ENCODE measurements at places on chromosomes 7 and 10. TPM values are rescaled to one million over a fixed set of nuclear protein-coding genes. Genes with fewer than 3 reads are reported as not detected.

Gene ARHGEF35
- 26.8 TPM for polyA plus RNA-seq

Gene STOX1
- polyA plus RNA-seq = 13.4 TPM

Gene FAM25A
- not detected for polyA plus RNA-seq

Gene MYO3A
- polyA plus RNA-seq = 6.4 TPM

Gene GPRIN2
- polyA plus RNA-seq = 2.6 TPM

Gene GIMAP2
- polyA plus RNA-seq = 9.7 TPM

Gene NUTM2E
- not detected for polyA plus RNA-seq

DNA sequence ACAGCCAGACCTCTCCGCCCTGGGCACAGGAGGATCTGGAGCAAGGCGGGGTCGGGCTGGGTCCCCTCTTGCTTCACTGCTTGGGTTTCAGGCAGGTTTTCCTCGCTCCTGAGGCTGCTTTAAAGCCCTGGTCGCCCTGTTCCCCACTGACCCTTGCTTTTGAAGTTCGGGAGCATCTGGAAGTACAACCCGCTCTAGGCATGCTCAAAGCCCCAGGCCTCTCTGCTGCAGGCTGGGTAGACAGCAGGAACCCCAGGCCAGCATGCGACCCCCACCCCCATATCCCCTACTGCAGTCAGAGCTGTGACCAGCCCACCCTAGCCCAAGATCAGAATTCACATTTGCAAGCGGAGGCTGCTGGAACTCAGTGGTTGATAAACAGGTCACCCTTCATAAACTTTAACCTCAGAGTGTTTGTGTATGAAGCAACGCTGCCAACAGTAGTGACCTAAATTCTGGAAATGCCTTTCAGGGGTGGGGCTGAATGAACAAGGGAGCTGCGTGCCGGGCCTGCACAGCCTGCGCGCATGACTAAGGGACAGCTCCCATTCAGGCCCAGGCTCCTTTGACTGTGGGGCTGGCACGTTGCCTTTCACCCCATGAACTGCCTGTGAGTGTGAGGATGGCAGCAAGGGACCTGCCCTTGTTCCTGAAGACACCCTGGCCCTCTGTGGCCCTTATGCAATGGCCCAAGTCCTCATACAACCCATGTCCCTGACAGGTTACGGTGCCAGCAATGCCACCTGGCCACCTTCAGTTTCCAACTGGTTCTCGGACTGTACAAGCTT lies 52.5 kb downstream of the PROSER2 start:
- DNase-seq = peak; percentile 75

- DNase-seq = no peak
Measured at GRCh38 chr7:77561352-77561751, 24.3 kb downstream of the PTPN12 start.

- DNase-seq = no peak
Measured at GRCh38 chr10:86753051-86753450, 3.4 kb upstream of the BMPR1A start.

DNA sequence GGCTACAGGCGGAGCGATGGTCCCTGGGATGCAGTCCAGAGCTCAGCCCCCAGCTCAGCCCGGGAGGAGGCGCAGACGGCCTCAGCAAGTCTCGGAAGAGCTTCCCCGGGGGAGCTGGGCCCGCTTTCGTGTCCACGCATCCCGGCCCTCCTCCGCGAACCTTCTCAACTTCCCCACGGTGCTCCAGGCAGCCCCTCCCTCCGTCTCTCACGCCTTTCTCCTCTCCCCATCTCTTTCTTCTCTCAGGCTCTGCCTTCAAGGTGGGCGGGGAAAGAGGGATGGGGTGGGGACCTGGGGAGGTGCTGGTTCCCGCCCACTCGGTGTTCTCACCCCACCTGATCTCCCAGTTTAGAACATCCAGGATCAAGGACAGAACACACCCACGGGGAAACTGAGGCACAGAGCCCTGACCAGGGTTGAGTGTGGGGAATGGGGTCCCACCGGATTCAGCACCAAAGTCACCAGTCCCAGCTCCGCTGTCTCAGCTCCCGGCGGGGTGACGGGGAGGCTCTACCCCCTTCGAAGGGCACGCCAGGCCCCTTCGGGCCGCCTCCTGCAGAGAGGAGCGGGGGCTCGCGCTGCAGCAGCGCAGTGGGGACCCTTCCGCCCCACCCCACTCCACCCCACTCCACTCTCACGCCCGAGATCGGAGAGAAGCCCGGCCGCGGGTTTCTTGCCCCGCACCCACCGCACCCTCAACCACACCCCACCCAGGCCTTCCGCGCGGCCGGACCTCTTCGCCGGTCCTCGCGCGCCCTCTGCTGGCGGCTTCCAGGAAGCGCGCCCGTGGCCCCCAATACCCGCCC lies 18.2 kb downstream of the POLL start:
- no peak for DNase-seq

GRCh38 chr10:130190737-130191115 lies 54.5 kb downstream of the GLRX3 start:
- no peak for DNase-seq

GRCh38 chr7:71511361-71511807 lies 379.4 kb downstream of the GALNT17 start:
- DNase-seq = no peak

DNA sequence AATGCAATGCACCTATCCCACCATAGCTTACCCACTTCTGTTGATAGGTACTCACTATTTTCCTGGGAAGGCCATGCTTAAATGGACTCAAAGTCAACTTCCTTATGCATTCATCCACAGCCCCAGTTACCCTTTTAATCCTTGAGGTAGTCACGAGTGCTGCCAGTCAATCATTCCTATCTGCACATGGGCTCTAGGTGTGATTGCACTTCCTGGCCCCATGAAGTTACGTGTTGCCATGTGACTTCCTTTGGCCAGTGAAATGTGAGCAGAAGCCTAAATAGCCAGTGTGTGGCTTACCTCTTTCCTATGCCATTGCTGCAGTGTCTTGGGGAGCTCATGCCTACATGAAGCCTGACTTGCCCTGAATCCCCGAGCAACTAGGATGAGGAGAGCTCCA lies 23.5 kb upstream of the EIF5AL1 start:
- no peak for DNase-seq

DNA sequence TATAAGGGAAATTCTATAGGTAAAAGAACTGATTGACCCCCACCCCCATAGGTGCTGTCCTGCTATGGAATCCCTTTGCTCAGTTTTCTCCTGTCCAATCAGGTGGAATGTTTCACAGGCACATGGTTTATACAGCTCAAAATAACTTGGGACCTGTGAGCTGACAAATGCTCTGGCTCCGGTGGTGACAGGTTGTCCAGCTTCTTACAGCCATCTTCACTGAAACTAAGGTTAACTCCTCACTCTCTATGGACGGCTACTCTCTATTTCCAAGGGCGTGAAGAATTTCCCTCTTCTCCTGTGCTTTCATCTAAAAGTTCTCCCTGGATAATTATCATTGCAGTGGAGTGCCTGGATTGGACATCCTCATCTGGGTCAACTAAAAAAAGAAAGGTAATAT lies at the start of gene MYPN:
MYPN (plus strand) TSS at position 158 of the 400 bp plus-strand sequence. CDS start 11,951 bp downstream, outside the sequence.
- DNase-seq = no peak

GRCh38 chr7:132752431-132752830 lies 176.2 kb upstream of the PLXNA4 start:
- no peak for DNase-seq

GRCh38 chr7:27097686-27098577 lies 2.1 kb upstream of the HOXA1 start:
- no peak for DNase-seq

DNA sequence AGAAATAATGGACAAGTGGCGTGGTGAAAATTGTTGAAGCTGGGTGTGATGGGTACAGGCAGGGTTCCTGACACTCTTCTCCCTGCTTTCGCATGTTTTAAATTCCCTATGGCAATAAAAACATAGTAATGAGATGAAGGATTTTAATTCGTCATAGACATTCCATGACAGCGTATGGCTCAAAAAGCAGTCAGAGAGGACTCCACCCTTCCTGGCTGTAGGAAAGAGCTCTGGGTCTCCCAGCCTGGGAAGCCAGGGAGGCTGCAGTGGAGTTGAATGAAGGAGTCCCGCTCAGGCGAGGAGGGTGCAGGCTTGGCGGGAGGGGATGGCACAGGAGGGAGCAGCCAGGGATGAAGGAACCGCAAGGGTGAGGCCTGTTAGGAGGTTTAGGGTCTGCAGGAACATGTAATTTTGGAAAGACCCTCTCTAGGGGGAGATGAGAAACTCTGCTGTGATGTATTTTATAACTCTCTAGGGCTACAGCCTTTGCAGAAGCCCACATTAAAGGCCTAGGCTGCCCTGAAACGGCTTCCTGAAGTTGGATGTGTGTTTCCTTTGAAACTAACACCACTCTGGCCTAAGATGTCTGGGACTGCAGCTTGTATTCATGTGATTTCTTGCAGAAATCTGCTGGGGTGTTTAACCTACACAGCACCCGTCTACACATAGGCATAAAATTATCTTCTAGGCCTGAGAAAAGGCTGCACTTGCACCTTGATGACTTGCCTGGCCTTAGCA lies 7.6 kb upstream of the LARP4B start:
- DNase-seq = no peak

DNA sequence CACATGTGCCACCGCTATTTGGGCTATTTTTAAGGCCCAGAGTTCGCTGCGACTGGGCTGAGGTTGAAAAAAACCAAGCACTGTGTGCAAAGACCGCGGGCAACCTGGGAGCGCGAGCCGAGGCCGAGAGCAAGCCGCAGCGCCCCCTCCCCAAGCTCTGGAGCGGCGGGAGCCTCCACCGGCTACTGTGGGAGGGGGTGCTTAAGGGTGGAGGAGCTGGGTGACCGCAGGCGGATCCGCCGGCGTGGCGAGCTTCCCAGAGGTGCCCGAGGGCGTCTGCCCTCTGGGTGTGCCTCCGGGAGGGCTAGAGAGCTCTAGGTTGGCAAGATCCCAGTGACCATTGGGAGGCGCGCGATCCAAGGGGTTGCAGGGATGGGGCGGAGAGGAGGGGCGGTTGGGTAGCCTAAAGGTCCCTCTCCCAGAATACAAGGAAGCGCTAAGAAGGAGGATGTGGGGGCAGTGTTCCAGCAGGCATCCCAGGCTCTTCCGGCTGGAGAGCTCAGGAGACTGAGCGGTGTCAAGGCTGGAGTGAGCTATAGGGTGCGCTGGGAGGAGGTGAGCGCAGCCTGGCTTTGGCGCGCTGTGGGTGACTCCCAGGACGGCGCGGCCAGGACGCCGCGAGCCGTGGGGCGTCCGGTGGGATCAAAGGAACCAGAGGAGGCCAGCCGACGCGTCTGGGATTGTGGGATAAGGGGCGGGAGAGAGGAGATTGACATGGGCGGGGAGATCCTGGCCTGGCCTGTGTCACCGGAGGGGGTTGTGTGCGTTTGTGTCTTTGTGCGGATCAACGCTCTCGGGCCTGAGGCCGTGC lies 8.0 kb downstream of the DLX5 start:
- DNase-seq = no peak

DNA sequence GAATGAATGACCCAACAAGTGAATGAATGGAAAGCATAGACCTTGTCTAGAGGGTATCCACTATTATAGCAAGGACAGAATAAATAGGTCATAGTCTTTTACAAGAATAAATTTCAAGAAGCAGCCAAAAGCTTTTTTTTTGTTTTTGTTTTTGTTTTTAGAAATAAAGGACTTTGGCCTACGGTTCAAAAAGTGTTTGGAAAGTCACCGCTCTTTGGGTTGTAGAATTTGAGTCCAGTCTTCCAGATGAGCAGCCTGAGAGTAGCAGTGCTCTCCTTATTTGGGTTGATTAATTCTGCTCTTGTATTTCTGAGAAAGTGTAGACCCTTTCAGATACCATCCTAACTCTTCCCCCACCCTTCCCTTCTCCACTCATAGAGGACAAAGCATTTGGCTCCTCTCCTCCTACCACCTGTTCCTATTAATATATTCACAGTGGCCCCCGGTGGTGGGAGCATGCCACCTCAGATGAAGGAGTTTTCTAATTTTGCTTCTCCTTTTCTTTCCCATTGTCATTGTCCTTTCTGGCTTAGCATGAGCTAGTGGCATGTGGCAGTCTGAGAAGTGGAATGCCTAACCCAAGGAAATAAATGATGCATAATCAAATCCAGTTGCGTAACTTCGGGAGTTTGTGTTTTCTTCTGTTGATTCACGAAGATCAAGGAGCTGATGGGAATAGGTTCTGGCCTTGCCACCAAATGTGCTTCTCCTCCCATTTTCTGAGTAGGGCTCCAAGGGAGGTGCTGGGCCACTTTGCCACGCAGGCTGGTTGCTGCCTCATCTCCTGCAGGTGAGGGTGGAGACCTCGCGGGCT lies 114.7 kb downstream of the CHN2 start:
- no peak for DNase-seq

All from right renal cortex interstitium (tissue), 3 donors.